ENCODE measurements at places on chromosomes 1 and 21.

DNA sequence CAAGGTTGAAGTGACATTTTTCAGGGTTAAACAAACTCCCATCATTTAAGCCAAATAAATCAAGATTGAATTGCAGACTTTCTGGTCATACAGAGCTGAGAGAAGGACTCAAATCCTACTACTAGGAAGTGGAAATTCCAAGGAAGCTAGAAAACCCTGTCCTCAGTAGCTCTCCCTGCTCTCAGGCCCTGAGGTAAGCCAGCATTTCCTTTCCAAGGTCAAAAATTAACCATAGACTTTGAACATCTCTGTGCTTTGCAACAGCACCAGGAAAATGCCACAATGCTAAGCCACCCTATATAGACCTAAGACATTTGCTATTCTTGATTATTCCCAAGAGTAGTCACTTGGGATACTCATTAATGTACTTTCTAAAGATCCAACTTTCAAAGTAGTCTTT lies 45.1 kb downstream of the LUZP1 start:
- no peak for DNase-seq

DNA sequence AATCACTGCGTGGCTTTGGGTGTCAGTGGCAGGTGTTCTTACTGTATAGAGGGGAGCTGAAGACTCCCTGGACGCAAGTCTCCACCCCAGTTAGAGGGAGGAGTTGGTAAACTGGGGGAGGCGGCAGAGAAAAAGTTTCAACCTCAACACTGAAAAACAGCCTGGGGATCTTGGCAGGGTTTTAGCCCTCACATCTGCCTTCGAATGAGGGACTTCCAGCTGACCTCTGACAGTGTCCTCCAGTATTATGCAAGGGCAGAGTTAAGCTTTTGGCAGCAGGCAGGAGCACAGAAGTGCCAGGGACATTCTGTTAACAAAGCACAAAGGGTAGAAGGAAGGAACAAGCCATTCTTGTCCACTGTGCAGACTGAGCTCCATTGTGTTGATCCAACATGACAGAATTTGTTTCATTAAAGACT lies 41.2 kb upstream of the RAB4A start:
- DNase-seq, result no peak

DNA sequence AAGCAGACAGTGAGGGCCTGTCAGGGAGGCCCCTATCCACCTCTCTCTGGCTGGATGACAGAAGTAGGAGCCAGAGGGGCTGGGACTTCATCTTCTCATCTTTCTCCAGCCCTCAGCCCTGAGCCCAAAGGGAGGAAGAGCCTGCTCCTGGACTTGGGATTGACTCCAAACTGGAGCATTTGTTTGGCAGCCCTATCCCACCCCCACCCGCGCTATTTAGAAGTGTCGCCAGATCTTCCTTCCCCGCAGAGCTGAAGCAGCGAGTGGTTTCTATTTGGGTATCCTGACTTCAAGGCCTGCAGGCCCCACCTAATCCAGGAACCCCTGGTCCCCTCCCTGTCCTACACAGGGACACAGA lies 9.6 kb downstream of the NES start:
- no peak for DNase-seq

DNA sequence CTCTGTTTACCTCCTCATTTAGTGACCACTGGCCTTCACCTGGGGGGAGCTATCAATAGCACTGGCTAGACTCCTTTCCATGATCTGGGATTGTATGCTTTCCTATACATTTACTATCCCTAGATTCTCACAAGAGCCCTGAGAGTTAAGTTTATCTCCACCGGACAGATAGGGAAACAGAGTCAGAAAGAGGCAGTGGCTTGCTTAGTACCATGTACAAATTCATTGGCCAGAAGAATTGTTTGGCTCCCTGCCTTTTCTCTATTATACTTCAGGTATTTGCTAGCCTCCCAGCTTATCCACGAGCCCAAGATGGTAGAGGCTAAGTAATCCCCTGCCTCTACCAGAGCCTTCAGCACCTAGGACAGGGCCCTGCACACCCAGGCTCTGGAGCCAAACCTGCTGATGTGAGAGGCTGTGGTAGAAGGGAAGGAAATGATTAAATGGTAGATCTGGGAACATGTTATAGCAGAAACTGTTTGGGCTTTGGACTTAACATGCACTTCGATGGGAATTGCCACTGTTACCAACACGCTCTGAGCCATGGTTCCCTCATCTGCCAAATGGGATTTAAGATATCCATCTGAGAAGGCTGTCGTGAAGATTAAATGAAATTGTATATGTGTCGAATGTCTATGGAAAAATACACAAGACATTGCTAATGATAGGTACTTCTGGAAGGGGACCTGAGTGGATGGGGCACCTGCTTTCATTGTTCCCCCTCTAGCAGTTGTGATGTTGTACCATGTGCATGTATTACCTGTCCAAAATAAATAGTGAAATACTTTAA lies 3.1 kb upstream of the BLACAT1 start:
- no peak for DNase-seq

DNA sequence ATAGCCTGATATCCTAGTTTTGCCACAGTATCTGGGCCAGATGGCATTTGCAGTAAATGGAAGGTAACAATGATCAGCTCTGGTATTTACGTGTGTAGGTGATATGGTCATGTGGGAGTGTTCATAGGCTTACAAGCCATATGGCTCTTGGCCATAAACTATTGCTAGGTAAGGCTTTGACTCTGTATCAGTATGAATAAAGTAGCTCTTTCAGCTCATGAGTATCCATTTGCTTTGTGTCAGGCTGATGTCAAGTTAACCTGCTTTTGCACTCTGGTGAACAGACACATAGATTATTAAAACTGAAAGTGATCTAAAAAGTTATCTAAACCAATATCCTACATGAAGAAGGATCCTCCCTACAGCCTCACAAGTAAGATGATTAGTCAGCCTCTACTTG lies 69.0 kb downstream of the DDR2 start:
- DNase-seq, result no peak

DNA sequence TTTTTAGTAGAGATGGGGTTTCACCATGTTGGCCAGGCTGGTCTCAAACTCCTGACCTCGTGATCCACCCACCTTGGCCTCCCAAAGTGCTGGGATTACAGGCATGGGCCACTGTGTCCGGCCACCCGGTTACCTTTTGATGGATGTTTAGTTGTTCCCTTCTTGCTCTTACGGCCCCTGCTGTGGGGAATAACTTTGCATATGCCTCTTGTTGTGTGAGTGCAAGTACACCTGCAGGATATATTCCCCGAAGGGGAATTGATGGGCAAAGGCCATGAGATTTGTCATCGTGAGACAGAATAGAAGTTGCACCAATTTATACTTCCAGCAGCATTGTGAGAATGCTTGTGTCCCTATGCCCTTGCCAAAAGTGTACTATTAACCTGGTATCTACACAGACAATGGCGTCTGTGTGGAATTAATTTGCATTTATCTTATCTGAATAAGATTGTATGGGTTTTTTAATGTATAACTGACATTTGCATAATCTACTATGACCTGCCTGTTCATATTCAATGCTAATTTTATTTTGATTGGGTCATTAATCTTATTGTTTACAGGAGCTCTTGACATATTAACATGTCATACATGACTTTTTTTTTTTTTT lies 8.1 kb downstream of the IL6R start:
- no peak for DNase-seq

- no peak for DNase-seq
Measured at GRCh38 chr21:16186742-16187141, 457.0 kb downstream of the USP25 start.

GRCh38 chr1:168792592-168793125 lies 63.7 kb upstream of the DPT start:
- no peak for DNase-seq

- no peak for DNase-seq
Measured at GRCh38 chr1:246809473-246809872, 85.3 kb downstream of the SCCPDH start.

GRCh38 chr1:115809076-115809475 lies 31.9 kb downstream of the NHLH2 start:
- DNase-seq, result no peak

GRCh38 chr1:5273280-5274003 lies 619.0 kb downstream of the AJAP1 start:
- DNase-seq, result no peak

DNA sequence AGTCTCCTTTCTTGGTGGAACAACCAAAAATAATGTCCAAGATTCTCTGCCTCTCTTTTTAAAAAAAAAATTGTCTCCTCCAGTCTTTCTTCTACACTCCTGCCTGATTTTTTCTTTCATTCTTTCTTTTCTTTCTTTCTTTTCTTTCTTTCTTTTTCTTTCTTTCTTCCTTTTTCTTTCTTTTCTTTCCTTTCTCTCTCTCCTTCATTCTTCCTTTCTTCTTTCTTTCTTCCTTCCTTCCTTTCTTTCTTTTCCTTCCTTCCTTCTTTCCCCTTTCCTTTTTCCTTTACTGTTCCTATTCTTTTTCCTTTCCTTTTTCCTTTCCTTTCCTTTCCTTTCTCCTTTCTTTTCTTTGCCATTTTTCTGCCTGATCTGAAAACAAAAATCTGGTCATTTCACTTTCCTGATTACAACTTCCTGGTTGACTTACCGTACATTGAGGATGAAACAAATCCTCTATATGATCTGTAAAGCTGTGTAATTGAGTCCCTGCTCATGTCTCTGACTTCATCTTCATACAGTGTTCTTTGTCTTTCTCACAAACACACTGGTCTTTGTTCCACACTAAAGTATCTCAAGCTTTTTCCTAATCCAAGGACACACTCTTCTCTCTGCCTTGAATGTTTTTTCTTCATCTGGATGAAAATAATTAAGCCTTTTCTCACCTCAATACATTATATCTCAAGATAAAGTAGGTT lies 6.1 kb upstream of the KRTAP23-1 start:
- DNase-seq, result no peak

- DNase-seq, result no peak
Measured at GRCh38 chr1:106603616-106604015, 452.9 kb upstream of the PRMT6 start.

DNA sequence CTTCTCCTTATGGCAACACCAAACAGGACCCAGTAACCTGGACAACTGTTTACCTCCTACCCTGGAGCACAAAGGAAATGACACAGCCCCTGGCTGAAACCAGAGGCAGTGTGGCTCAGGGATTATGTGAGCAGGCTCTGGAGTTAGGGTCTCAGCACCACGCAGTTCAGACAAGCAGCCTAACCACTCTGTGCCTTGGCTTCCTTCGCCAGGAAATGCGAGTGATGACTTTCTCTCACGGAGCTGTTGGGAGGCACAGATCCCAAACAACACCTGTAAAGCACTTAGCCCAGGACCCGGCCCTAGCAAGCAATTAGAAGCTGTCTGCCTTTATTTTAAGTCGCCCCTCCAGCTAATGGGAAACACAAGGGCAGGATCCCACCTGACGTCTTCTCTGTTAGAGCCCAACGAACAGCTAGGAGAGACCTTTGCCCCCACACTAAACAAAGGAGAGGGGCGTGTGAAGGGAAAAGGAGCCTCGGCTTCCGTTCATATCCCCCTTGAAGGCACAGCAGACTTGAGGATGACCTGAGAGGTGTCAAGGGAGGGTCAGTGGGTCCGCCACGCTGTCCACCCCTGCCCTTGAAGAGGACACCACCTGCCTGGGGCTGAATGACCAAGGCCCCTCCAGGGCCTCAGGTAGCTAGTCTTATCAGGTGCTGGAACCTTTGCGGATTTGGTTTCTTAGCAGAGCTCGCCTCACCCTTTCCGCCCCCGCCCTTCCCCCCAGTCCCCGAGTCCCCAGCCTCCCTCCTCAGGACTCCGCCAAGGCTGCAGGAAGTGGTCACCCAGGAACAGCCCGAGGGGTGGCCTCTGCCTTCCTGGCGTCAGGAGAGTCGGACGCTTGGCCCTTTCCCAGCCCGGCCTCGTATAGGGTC lies 860 bp downstream of the TMEM63A start:
- DNase-seq, result no peak

GRCh38 chr1:52915855-52916220 lies 5.7 kb downstream of the ECHDC2 start:
- DNase-seq, result no peak

GRCh38 chr1:113662101-113662500 lies 97.2 kb downstream of the PHTF1 start:
- DNase-seq, result no peak

DNA sequence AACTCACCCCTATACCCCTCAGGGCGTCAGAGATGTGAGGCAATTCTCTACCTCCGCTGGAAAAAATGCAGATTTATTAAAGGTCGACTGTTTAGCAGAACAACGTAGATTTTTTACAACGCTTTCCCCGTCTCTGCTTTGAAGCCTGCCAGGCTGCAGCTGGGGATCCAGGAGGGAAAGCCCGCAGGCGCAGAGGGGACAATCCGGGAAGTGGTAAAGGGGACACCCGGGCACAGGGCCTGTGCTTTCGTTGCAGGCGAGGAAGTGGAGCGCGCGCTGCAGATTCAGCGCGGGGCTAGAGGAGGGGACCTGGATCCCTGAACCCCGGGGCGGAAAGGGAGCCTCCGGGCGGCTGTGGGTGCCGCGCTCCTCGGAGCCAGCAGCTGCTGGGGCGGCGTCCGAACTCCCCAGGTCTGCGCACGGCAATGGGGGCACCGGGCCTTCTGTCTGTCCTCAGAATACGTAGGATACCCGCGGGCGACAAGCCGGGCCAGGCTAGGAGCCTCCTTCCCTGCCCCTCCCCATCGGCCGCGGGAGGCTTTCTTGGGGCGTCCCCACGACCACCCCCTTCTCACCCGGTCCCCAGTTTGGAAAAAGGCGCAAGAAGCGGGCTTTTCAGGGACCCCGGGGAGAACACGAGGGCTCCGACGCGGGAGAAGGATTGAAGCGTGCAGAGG lies 5.5 kb downstream of the SIM2 start:
- no peak for DNase-seq

DNA sequence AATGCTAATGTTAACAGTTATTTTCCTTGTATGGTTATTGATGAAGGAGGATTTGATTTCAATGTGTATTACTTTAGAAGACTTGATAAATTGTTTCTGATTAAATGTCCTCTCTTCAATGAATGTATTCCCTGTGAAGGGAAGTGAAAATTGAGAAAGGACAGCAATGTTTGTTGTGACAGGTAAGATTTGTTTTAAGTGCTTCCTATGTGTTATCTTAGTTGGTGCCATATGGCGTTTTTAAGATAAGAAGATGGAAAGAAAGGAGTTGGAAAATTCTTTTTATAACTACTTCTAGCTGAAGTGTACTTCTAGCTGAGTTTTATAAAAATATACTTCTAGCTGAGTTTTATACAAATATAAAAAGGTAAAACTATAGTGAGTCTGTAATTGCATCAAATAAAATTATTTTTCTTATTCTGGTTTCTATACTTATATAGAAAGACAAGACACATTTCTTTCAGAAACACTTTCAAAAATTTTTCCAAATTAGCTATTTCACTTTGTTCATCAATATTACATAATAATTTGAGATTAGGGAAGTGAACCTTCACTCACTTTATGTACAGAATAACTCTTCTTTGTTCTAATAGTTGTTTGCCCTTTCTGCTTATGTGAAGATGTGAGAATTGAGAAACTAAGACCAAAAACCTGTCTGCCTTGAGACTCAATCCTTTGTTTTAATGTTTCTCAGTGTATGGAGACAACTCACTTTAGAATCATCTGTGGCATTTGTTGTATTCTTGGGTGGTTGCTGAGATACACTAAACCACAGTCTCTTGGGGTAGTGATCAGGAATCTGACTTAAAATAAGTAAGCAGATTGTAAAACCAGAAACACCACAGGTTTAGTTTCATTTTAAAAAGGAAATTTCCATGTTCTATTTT lies 382.9 kb upstream of the B3GALT2 start:
- DNase-seq, result no peak

Data from cortex of kidney (tissue), 1 donor.